ENCODE measurements at places on chromosomes 6 and 20.
A peak's percentile ranks its signal among the peaks of the same experiment; 100 is the strongest.

DNA sequence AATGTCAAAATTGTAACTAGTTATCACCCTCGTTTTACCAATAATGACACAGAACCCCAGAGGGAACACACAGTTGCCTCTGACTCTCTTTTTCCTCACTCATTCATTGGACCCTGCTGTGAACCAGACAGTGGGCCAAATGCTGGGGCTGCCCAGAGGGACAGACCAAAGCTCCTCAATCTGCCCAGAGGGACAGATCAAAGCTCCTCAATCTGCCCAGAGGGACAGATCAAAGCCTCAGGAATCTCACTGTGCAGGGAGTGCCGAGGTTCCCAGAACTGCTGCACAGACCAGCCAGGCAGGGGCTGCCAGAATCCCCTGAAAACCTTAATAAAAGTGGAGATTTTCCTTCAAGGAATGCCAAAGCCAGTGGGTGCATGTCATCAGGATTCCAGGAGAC, 179.1 kb downstream of the SOD2 start:
- no peak for DNase-seq

DNA sequence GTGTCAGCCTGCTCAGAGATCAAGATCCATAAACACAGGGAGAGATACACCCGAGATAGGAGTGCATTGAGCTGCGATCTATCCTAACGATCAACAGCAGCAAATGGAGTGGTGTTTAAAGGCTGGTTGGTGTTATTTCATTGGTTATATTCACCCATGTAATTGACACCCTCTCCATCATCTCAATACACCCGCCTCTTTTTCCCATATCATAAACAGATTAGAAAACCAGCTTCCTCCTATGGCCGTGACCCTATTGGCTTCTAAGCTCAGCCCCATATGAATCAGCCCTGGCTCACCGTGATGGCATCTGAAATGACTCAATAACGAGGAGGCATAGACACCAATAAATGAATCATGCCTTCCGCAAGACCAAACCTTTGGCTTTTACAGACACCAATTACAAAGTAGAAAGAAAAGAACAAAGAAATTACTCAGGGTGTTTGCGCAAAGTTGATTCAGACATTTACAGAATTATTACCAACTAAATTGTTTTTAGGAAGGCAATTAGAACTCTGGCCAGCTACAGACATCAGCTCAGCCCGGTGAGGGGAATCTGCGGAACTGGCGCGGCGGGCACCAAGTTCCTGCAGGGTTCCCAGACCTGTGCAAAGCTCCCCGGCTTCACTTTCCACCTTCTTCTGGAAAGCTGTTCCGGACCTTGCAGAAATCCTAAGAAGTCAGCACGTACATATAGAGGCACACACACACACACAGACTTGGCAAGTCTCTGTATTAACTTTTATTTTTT, 11.5 kb downstream of the PMEPA1 start:
- peak; percentile 21 for DNase-seq

DNA sequence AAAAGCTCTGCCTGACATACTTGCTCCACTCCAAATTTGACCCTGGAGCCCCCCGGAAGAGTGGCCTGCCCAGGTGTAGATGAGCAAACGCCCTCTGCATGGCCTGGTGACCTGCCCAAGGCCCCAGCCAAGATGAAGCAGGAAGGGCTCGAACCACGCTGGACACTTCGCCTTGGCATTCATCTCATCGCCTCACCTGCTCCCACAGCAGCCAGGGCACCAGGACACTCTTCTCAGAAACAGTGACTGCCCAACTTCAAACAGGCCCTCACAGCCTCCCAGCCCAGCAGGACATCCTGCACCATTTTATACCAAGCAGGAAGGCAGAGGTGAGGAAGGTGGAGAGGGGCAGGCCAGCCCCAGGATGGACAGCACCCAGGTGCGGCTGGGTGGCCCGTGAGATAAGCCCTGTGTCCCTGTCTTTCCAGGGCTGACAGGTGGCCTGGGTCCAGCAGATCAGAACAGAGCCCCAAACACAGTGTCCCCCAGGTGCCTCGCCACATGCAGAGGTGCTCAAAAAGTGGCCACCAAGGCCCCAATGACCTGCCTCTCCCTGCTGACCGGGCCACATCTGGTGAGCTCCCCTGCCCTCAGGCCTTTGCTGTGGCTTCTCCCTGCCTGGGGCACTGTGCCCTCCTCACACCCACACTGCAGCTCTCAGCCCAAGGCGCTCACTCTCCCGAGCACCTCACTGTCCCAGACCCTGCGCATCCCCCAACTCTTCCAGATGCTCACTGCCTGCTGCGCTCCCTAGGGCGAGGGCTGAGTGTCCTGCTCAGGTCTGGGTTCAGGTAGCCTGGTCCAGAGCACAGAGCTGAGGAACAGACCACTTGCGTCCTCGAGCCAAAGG, 7.2 kb downstream of the ACSS1 start:
- DNase-seq, result no peak

GRCh38 chr6:159312206-159312605, 143.0 kb downstream of the FNDC1 start:
- no peak for DNase-seq

GRCh38 chr6:21451546-21452013, 142.0 kb upstream of the SOX4 start:
- DNase-seq, result no peak

- no peak for DNase-seq
Observed at GRCh38 chr20:31604567-31605030, 490 bp upstream of the ID1 start.

DNA sequence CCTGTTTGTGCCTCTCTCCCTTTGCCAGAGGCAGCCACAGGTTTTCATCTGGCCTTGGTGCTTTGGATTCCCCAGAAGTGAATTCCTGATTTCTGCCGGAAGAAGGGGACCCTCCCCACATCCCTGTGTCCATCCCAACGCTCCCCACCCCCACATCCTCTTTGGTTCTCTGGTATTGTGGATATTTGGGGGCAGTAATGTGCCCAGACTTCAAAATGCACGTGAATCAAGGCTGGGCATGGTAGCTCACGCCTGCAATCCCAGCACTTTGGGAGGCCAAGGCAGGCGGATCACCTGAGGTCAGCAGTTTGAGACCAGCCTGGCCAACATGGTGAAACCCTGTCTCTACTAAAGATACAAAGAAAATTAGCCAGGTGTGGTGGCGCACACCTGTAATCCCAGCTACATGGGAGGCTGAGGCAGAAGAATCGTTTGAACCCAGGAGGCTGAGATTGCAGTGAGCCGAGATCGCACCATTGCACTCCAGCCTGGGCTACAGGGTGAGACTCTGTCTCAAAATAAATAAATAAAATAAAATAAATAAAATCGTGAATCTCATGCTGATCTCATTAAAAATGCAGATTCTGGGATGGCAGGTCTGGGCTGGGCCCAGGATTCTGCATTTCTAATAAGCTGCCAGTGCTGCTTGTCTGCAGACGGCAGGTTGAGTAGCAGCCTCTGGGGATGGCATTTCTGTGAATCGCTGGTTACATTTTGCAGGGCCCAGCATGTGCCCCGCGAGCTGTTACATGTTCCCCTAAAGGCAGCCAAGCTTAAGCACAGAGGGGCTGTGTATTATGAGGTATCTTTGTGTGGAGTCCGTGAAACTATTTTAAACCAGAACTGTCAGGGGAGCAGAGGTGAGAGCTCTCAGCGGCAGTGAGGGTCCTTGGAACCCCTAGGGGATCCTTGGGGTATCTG, 49.0 kb downstream of the SYNJ2 start:
- DNase-seq, result no peak

GRCh38 chr6:90233213-90233612, 63.4 kb downstream of the BACH2 start:
- DNase-seq, result no peak

- no peak for DNase-seq
Observed at GRCh38 chr6:39517756-39518155, 195.3 kb upstream of the KCNK16 start.

DNA sequence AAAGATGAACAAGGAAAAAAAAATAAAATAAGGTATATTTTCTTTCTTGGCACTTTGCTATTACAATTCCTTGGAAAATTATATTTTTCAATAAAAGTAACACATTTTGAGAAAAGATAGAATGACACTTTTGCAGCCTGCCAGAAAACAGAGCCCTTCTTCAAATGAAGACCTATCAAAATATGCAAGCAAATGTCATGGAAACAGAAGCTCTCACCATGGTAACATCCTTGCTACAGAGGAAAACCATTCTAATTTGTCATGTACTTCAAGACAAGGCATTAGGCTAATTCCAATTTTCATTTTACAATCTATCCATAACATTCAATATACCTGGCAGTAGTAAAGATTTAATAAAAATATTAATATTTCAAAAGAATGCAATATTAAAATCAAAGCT, 177.9 kb downstream of the RNGTT start:
- DNase-seq, result no peak

- no peak for DNase-seq
Observed at GRCh38 chr6:106411643-106412200, 51.2 kb downstream of the CRYBG1 start.

DNA sequence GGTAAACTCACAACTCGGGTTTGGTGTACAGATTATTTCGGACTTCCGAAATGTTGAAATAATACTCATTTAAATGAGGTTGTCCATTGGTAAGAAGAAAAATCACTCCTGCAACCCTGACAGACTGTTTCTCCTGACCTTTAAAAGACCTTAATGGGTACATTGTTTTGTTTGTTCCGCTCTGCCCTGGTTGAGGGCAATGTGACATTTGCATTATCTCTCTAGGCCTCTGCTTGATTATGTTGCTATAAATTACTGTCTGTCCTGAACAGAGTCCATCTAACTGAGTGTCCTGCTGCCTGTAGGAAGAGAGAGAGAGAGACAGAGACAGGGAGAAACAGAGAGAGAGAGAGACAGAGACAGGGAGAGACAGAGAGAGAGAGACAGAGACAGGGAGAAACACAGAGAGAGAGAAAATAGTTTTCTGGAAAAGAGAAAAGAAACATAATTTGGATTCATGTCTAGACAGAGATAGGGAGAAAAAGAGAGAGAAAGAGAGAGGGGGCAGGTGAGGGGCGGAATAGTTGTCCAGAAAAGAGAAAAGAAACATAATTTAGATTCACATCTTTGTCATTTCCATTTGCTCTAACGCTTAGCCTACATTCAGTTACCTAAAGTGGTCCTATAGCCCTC, 83.2 kb downstream of the SHLD1 start:
- DNase-seq, result no peak

DNA sequence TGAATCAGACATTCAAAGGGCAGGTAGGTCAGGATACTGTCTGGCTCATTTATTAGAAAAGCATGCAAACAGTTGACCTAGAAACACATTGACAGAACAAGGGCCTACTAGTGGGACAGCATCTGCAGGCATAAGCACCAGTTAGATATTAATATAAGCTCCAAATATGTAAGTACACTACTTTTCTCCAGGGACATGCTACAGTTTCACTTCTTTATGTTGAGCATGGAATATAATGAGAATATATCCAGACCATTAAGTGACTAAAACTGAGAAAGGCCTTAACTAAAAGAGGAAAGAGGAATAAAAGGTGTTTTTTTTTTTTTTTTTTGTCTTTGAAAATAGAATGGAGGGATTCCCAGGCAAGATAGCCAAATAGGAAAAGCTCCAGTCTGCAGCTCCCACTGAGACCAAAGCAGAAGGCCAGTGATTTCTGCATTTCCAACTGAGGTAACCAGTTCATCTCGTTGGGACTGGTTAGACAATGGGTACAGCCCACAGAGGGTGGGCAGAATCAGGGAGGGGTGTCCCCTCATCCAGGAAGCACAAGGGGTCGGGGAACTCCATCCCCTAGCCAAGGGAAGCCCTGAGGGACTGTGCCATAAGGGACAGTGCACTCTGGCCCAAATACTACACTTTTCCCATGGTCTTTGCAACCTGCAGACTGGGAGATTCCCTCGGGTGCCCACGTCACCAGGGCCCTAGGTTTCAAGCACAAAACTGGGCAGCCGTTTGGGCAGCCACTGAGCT, 251.6 kb downstream of the PHF3 start:
- DNase-seq, result no peak

- no peak for DNase-seq
Observed at GRCh38 chr6:15363523-15364400, 117.9 kb downstream of the JARID2 start.

All from activated CD4-positive, CD25-positive, alpha-beta regulatory T cell (primary cell).